ENCODE measurements at places on chromosomes 6 and 20. TPM values are rescaled to one million over a fixed set of nuclear protein-coding genes. Genes with fewer than 3 reads are reported as not detected.

DNA sequence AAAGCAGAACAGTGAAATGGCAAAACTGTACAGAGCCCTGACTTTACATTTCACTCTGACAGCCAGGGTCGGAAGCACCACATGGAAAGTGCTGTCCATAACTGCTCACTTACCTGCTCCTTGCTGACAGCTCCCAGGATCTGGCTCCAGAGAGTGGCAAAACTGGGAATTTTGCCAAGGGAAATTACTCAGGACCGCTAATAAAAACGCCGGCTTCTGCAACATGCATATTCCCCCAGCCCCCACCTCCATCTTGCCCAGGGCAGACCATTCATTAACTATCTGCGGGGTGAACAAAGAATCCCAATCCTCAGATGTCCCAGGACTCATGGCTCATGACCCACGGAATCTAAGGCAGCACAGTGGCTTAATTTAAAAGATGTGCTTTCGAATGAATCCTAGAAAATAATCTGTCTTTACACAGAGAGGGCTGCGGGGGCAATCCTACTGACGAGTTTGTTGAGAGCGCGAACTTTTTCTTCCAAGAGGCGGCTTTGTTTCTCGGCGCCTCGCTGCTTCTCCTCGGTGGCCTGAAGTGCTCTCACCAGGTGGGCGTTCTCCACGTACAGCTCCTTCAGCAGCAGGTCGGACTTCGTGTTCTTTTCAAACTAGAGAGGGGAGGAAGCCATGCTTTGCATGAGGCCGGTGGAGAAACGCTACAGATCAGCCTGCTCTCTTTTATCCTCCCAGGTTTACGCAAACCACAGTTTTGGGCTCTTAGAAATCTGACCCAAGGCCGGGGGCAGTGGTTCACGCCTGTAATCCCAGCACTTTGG, 45.8 kb downstream of the GINS1 start:
- H3K27ac ChIP-seq, result no peak overlapping the region
- H3K4me3 ChIP-seq, result no peak overlapping the region
- H3K27me3 ChIP-seq, result no peaks in the 10 kb centered on the region
- DNase-seq, result no peak

DNA sequence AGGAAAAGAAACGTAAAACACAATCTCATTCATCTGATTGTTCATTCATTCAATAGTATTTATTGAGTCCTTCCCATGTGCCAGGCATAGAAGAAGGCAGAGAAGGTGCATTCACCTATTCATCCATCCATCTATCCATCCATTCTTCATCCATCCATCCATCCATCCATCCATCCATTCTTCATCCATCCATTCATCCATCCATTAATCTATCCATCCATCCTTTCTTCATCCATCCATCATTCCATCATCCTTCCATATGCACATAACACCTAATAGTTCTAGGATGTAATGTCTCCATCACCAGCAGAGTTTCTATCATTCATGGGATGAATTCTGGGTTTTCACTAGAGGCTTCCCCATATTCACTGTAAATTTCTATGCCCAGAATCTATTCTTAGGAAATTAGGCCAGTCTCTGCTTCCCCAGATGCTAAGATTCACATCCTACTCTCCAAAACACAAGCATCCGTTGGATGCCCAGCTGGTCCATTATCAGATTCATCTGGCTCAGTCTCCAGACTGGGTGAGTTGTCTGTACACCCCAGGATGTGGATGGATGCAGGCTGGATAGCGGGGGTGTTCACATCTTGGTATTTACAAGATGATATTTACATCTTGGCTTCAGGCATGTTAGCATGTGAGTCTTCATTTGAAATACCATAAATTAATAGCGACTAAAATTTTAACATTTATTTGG, 517.7 kb upstream of the SULF2 start:
- DNase-seq, result no peak
- H3K4me1 ChIP-seq, result no peaks in the 10 kb centered on the region
- H3K4me3 ChIP-seq, result no peak overlapping the region
- no peak overlapping the region for H3K27ac ChIP-seq
- peaks cover 8% of the 10 kb centered on the region for H3K27me3 ChIP-seq
- H3K36me3 ChIP-seq, result peaks cover 3% of the 10 kb centered on the region

SLC17A2 gene
- not detected for total RNA-seq

SMLR1 gene
- total RNA-seq, result not detected

HLA-DRA gene
- 75.7 TPM for total RNA-seq

CCHCR1 gene
- total RNA-seq, result 37.8 TPM
